ENCODE measurements at places on chromosomes 2 and 18. TPM values are rescaled to one million over a fixed set of nuclear protein-coding genes. Genes with fewer than 3 reads are reported as not detected.

The SCN7A gene
- total RNA-seq, result 3.5 TPM

The OTOS gene
- total RNA-seq, result not detected

The CAPN14 gene
- total RNA-seq, result not detected

The TMEM37 gene
- total RNA-seq, result 9.8 TPM

The MSTN gene
- total RNA-seq, result not detected

The SCN9A gene
- 1.0 TPM for total RNA-seq

The MAPK4 gene
- total RNA-seq, result 0.16 TPM

The MERTK gene
- 2.7 TPM for total RNA-seq

The ARHGAP15 gene
- total RNA-seq, result 1.4 TPM

The C2orf92 gene
- total RNA-seq, result 0.39 TPM

The AMER3 gene
- not detected for total RNA-seq

The KLHL30 gene
- not detected for total RNA-seq

The APOB gene
- total RNA-seq, result not detected

The COL5A2 gene
- 529 TPM for total RNA-seq

The RPRM gene
- not detected for total RNA-seq

The RAPGEF4 gene
- total RNA-seq, result 0.13 TPM

The VIL1 gene
- not detected for total RNA-seq

The KIF5C gene
- 0.24 TPM for total RNA-seq

The PPP1R1C gene
- total RNA-seq, result 0.96 TPM

The HS1BP3 gene
- 23.3 TPM for total RNA-seq

The CHRNG gene
- total RNA-seq, result 3.3 TPM

The LIPG gene
- 2.5 TPM for total RNA-seq

The DPYSL5 gene
- not detected for total RNA-seq

The ANKRD62 gene
- total RNA-seq, result not detected
